ENCODE measurements at places on chromosomes 13 and 19. TPM values are rescaled to one million over a fixed set of nuclear protein-coding genes. Genes with fewer than 3 reads are reported as not detected.

Gene APOC1
- total RNA-seq = not detected

Gene EVI5L
- 9.3 TPM for total RNA-seq

Gene THSD1
- total RNA-seq = 0.08 TPM

Gene GPR12
- total RNA-seq = not detected

DNA sequence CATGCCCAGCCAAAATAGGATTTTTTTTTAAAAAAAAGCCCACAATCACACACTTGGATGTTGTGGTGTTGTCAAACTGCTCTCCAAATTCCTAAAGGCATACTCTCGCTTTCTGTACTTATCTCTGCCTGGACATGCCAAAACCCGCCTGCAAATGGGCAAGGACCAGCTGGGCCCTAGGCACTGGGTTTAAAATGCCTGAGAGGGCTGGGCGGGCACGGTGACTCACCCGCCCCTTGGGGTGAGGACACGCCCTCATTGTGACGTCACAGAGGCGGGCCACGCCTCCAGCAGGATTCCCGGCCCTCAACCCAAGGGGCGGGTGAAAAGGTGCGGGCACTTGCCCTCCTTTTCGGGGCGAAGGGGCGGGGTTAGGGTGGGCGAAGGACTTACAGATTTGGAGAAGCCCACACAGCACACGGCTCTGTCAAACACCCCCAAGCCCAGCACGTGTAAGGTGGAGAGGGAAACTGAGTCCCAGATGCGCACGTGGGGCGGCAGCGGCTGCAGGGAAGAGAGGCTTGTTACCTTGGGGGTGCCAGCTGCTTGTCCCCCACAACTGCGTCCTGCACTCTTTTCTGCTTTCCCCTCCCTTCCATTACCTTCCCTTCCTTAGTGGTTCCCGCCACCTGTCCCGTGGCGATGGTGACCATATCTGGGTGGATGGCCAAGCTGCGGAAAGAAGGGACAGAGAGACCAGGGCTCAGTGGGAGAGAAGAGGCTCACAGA, 6.6 kb downstream of the EML2 start:
- H3K27me3 ChIP-seq = no peaks in the 10 kb centered on the region
- no peak overlapping the region for H3K27ac ChIP-seq
- peaks cover 18% of the 10 kb centered on the region for H3K36me3 ChIP-seq
- peak; percentile 43 for DNase-seq
- peaks cover 3% of the 10 kb centered on the region for H3K4me1 ChIP-seq
- H3K4me3 ChIP-seq = no peak overlapping the region

DNA sequence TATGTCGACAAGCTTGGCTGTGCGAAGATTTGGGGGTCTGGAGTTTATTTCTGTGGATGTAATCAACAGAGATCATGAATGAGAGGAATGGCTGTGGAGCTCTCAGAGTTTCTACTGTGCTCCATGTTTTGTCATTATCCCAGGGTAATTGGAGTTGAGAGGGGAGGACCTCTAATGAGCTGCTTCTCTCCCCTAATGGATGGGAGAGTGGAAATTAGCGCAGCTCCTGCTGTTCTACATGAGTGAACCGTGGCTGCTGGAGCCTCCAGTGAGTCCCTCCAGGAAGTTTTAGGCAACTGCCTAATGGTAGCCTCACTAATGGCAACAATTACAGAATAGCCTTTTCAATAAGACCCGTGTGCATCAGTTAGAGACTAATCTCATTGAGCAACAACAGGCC, 31.3 kb upstream of the FGF9 start:
- H3K27ac ChIP-seq = no peak overlapping the region
- H3K4me1 ChIP-seq = no peaks in the 10 kb centered on the region
- no peak overlapping the region for H3K4me3 ChIP-seq

DNA sequence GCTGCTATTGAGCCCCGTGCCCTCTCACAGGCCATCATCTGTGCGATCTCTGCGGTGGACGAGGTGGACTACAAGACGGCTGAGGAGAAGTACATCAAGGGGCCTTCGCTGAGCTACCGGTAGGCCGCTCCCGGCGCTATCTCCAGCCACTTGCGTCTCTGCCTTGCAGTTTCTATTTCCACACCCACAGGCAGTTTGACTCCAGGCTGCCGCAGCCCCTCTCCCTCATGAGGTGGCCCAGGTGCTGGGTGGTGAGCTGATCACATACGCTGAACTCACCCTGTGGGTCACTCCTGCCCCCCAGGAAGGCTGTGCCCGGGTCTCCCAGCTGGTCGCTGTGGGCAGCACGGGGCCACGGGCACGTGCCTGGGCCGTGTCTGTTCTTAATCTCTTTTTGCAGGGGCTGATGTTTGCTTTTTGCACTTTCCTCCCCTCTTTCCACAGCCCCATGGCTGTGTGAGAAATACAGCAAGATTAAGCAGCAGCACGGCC, 10.6 kb upstream of the NDUFS7 start:
- DNase-seq = no peak
- no peak overlapping the region for H3K4me3 ChIP-seq
- H3K4me1 ChIP-seq = no peaks in the 10 kb centered on the region
- no peaks in the 10 kb centered on the region for H3K27me3 ChIP-seq
- H3K27ac ChIP-seq = no peak overlapping the region
- peaks cover 7% of the 10 kb centered on the region for H3K36me3 ChIP-seq

- no peaks in the 10 kb centered on the region for H3K27me3 ChIP-seq
- no peak overlapping the region for H3K4me3 ChIP-seq
- no peak overlapping the region for H3K27ac ChIP-seq
These were observed 104.0 kb downstream of the MYCBP2 start for GRCh38 chr13:77222909-77223308.

- no peak for DNase-seq
- H3K36me3 ChIP-seq = peaks cover 3% of the 10 kb centered on the region
- H3K27ac ChIP-seq = no peak overlapping the region
- no peak overlapping the region for H3K4me3 ChIP-seq
- H3K4me1 ChIP-seq = peaks cover 29% of the 10 kb centered on the region
These were observed 79.9 kb upstream of the UBAC2 start for GRCh38 chr13:99120751-99121150.

- peaks cover 5% of the 10 kb centered on the region for H3K36me3 ChIP-seq
- peak; percentile 68 for DNase-seq
- peak within 1 kb of the TSS; percentile 82 for H3K27ac ChIP-seq
- H3K4me3 ChIP-seq = peak within 1 kb of the TSS; percentile 80
These were observed at the start of gene RGS9BP for GRCh38 chr19:32675720-32676185. TSS of gene RGS9BP (plus strand) at chr19:32675848. CDS start at chr19:32676264, 416 bp downstream.

DNA sequence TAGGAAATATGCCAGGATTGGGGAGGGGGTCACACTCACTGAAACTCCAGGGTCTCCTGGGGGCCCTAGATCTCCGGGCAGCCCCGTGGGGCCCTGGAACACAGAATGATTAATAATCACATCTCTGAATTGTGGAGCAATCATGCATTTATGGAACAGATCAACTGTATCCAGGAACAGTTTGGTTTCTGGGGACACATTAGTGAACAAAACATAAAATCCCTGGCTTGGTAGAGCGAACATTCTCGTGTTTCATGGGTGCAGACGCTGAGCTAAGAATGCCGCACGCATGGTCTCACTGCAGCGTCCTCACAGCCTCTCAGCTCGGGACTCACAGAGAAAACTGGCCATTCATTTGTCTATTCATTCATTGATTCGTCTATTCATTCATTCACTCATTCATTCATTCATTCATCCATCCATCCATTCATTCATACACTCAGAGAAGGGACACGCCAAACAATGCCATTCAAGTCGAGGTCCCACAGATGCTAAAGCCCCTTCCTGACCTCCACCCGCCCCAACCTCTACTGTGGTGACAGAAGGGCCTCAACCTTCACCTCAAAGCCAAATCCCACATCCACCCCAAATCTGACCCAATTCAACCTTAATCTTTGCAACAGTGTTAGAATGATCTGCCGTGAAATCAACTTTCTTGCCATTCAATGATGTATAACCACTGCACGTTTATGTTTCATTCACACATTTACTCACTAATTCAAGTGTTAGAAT, 35.0 kb upstream of the OLFM2 start:
- H3K4me3 ChIP-seq = no peak overlapping the region
- DNase-seq = peak; percentile 25
- H3K36me3 ChIP-seq = no peaks in the 10 kb centered on the region
- peaks cover 13% of the 10 kb centered on the region for H3K27me3 ChIP-seq
- H3K4me1 ChIP-seq = peaks cover 14% of the 10 kb centered on the region

DNA sequence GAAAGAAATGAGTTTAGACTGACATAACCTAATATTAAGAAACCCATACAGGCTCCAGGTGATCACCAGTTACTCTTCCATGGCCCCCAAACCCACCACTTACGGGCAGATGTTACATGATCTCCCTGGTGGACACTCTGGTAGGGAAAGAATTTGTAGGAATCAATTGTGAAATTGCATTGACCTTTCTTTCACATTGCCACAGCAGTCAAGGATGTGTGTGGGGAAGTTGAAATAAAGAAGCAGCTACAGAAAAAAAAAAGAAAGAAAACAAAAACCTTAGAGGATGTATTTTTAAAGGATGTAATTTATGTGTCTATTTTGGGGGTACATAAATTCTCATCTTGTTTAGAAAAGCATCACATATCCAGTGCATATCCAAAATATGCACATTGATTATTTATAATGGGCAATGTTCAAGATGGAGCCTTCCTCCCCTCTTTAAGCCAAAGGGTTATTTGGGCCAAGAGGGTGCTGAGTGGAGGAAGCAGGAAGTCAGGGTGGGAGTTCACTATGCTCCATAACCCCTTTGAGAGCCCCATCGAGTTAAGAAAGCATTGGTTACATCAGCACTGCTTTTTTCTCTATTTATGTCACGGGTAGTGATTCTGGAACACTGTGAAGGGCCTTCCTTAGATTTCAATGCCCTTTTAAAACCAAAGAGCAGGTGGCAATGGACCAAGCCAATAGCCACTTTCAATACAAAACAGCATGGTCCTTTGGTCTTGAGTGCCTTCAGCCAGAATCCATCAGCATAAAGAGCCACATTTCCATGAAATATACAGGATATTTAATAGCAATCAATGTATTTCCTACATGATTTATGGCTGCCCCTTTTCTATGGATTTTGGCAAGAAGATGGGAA, 169.6 kb downstream of the LACC1 start:
- no peaks in the 10 kb centered on the region for H3K36me3 ChIP-seq
- no peak overlapping the region for H3K4me3 ChIP-seq
- no peak for DNase-seq

GRCh38 chr19:16620018-16620417, 8.0 kb downstream of the MED26 start:
- peaks cover 9% of the 10 kb centered on the region for H3K36me3 ChIP-seq
- peak overlapping the region; percentile 30 for H3K27ac ChIP-seq
- H3K4me1 ChIP-seq = peaks cover 60% of the 10 kb centered on the region
- H3K27me3 ChIP-seq = no peaks in the 10 kb centered on the region

DNA sequence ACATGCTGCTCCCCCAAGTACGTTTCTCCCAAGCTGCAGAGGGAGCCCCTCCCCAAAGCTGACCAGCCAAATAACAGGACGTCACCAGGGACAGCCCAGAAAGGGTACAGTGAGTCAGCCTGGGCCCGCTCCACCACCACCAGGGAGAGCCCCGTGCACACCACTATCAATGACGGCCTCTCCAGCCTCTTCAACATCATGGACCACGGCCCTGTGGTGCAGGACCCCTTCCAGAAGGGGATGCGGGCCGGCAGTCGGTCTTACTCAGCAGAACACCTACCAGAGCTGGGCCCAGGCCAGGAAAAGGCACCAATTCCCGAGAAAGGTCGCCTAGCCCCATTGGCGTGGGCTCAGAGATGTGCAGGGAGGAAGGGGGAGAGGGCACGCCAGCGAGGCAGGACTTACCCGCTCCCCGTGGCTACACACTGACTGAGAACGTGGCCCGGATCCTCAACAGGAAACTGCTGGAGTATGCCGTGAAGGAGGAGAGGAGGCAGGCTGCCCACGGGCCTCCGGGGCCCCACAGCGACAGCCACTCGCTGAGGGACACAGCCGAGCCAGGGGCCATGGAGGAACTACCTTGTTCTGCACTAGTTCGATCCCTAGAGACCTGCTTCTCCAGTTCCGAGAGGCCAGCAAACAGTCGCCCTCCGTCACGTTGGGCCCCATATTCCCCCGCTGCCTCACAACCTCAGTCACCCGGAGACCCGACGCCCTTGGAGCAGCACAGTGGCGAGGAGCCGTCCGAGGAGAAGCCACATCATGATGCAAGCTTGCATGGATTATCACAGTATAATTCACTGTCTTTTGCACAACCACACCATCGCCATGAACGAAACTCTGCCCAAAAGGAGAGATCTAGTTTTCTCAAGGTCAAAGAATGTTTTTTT, 815.9 kb upstream of the KLHL1 start:
- H3K27me3 ChIP-seq = no peaks in the 10 kb centered on the region
- no peaks in the 10 kb centered on the region for H3K36me3 ChIP-seq
- no peak overlapping the region for H3K4me3 ChIP-seq
- H3K4me1 ChIP-seq = no peaks in the 10 kb centered on the region

DNA sequence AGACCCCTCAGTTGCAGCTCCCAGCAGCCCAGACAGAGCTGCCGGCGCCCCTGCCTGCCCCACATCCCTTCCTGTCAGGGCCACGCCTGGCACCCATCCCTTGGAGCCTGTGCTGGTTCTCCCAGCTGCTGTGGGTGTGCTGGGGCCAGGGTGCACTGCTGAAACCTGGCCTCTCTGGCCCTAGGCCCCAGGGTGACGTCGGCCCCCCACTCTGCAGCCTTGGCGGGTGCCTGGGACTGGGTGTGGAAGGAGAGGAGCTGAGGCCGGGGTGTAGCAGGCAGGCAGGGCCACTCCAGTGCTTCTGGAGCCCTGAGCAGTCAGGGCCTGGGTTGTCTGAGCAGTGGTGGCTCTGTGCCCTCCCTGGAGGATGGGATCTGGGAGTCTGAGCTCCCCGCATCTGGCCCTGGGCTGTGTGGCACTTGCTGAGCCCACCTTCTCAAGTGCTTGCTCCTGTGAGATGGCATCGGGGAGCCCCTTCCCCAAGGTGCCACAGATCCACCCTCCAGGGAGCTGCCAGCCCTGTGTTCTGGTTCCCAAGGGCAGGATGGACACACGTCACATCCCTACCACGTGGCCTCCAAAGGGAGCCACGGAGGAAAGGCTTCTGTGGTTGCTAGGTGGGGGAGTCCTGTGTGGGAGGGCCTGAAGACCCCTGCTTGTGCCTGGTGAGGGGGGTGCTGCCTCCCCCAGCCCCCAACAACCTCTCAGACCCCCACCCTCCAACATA, 5.2 kb downstream of the PLEKHJ1 start:
- DNase-seq = no peak
- no peak overlapping the region for H3K4me3 ChIP-seq
- H3K36me3 ChIP-seq = peaks cover 36% of the 10 kb centered on the region
- H3K27ac ChIP-seq = no peak overlapping the region
- peaks cover 20% of the 10 kb centered on the region for H3K4me1 ChIP-seq
- H3K27me3 ChIP-seq = no peaks in the 10 kb centered on the region

All from activated CD8-positive, alpha-beta T cell treated with anti-CD3 and anti-CD28 coated beads, Interleukin-2, amount 10 ng/mL, durations not matched to agents 7 days and 5 days (primary cell).